ENCODE measurements at places on chromosomes 16 and 17. TPM values are rescaled to one million over a fixed set of nuclear protein-coding genes. Genes with fewer than 3 reads are reported as not detected.

SLC5A11 gene
- 0.26 TPM for polyA plus RNA-seq

EPN3 gene
- polyA plus RNA-seq, result 6.9 TPM

CTRB2 gene
- polyA plus RNA-seq, result 20,002 TPM

SHMT1 gene
- 14.3 TPM for polyA plus RNA-seq

QPRT gene
- polyA plus RNA-seq, result 15.1 TPM

NPIPA8 gene
- 12.3 TPM for polyA plus RNA-seq

CX3CL1 gene
- 8.7 TPM for polyA plus RNA-seq

KRT31 gene
- polyA plus RNA-seq, result not detected

MARVELD3 gene
- 11.6 TPM for polyA plus RNA-seq

TRPV2 gene
- 10.8 TPM for polyA plus RNA-seq

ZG16B gene
- 1.7 TPM for polyA plus RNA-seq

EME1 gene
- 0.45 TPM for polyA plus RNA-seq

TPPP3 gene
- polyA plus RNA-seq, result 76.2 TPM

QRICH2 gene
- 7.4 TPM for polyA plus RNA-seq

MRM1 gene
- polyA plus RNA-seq, result 5.0 TPM

ABCC3 gene
- polyA plus RNA-seq, result 209 TPM

SDR42E1 gene
- 2.5 TPM for polyA plus RNA-seq

NPIPB6 gene
- 0.61 TPM for polyA plus RNA-seq

GSG1L gene
- polyA plus RNA-seq, result 0.02 TPM

RFNG gene
- 59.1 TPM for polyA plus RNA-seq

FBXL20 gene
- polyA plus RNA-seq, result 2.5 TPM

CD300LB gene
- polyA plus RNA-seq, result 0.08 TPM

EVPL gene
- polyA plus RNA-seq, result 6.5 TPM

CRYM gene
- 0.09 TPM for polyA plus RNA-seq

XAF1 gene
- 12.8 TPM for polyA plus RNA-seq

SPATA32 gene
- polyA plus RNA-seq, result 0.19 TPM

IL21R gene
- polyA plus RNA-seq, result 0.08 TPM

CYGB gene
- polyA plus RNA-seq, result 10.3 TPM

DDX42 gene
- 84.0 TPM for polyA plus RNA-seq

Measured in pancreas (tissue), 10 donors.